ENCODE measurements at places on chromosomes 4 and X.

GRCh38 chr4:19850909-19851308, 400.8 kb upstream of the SLIT2 start:
- no peak for DNase-seq

DNA sequence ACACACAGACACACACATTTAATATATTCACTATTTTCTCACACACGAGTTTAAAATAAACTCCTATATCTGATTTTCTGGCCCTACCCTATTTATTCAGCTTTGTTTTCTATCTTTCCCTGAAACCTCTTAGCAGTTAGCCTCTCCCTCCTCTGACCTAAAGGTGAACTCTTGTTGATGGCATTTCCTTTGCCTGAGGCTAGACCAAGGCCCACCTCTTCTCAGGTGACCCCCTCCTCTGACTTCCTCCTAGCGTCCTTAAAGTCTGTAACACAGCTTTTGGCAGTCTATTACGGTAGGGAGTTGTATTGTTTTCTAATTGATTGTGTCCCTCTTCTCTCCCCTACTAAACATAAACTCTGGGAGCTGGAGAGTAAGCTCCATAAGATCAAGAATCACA, 1.7 kb upstream of the SRPX2 start:
- no peak for DNase-seq

- DNase-seq, result no peak
Observed at GRCh38 chr4:39568805-39569204, 41.6 kb upstream of the UGDH start.

DNA sequence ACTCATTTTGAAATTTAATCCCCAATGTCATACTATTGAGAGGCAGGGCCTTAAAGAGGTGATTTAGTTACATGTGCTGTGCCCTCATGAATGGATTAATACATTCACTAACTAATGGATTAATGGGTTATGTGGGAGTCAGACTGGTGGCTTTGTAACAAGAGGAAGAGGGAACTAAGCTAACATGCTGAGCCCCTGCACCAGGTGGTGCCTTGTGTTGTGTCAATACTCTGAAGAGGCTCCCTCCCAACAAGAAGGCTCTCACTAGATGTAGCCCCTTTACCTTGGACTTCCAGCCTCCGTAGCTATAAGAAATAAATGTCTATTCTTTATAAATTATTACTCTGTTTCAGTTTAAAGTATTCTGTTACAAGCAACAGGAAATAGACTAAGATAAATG, 411.9 kb upstream of the EMCN start:
- no peak for DNase-seq

DNA sequence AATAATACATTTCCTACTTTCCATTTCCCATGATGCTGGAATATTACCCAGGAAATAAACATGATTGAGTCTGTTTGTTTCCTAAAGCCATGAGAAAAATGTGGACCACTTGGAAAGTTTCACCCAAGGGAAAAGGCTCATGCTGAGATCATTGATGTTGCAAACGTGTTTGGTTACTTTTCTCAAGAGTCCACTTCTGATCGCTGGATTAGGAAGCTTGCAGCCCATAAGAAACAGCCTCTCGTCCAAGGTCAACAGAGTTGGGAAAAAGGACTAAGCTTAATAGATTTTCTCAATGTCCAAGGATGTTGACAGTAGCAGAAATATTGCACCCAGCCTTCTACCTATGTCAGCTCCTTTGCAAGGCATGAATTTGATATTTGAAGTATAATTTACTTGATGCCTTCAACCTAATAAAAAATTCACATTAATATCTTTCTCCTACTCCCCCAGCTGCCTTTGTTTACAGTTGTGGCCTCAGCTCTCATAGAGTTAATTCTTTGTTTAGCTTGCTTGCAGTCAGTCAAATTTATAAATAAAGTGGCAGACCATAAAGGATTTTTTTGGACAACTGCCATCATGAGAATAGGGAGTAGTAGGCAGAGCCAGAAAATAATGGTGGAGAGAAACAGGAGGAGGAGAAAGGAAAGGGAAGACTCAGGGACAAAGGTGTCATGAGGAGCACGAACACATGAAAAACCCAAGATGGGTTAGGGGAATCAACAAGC, 65.6 kb upstream of the BLTP1 start:
- no peak for DNase-seq

GRCh38 chr4:77219266-77219665, 62.3 kb downstream of the CCNG2 start:
- DNase-seq, result no peak

- DNase-seq, result peak; percentile 13
Observed at GRCh38 chr4:163895378-163896005, 401.0 kb downstream of the TMA16 start.

- DNase-seq, result peak; percentile 77
Observed at GRCh38 chr4:24657768-24658617, 73.6 kb upstream of the DHX15 start.

- DNase-seq, result no peak
Observed at GRCh38 chrX:21126661-21127060, 247.6 kb upstream of the CNKSR2 start.

- peak; percentile 23 for DNase-seq
Observed at GRCh38 chrX:4905576-4905975, 1192.1 kb upstream of the PRKX start.

DNA sequence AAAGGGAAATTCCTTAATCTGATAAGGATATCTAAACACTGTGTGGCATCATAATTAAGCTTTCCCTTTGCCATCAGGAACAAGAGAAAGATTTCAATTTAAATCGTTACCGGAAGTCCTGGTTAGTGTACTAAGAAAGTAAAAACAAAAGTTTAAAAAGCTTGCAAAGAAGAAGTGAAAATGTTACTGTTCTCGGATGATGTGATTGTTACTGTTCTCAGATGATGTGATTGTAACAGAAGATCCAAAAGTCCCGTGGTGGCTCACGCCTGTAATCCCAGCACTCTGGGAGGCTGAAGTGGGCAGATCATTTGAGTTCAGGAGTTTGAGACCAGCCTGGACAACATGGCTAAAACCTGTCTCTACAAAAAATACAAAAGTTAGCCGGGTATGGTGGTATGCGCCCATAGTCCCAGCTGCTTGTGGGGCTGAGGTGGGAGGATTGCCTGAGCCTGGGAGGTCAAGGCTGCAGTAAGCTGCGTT, 62.5 kb downstream of the RGS12 start:
- DNase-seq, result no peak

- DNase-seq, result no peak
Observed at GRCh38 chr4:7557456-7557855, 122.7 kb upstream of the PSAPL1 start.

DNA sequence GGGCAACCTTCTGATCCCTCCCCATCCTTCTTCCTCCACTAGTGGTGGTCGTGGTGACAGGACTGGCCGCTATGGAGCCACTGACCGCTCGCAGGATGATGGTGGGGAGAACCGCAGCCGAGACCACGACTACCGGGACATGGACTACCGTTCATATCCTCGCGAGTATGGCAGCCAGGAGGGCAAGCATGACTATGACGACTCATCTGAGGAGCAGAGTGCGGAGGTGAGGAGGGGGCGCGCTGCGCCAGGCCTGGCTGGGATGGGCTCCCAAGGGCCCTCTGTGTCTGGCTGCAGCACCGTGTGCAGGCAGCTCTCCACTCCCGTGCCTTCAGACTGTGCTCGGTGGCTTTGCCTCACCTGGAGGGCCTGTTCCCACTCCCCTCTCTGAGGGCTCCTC, 24.3 kb downstream of the RBM10 start:
- DNase-seq, result no peak

GRCh38 chrX:9003041-9003440, 30.9 kb downstream of the FAM9B start:
- DNase-seq, result no peak

DNA sequence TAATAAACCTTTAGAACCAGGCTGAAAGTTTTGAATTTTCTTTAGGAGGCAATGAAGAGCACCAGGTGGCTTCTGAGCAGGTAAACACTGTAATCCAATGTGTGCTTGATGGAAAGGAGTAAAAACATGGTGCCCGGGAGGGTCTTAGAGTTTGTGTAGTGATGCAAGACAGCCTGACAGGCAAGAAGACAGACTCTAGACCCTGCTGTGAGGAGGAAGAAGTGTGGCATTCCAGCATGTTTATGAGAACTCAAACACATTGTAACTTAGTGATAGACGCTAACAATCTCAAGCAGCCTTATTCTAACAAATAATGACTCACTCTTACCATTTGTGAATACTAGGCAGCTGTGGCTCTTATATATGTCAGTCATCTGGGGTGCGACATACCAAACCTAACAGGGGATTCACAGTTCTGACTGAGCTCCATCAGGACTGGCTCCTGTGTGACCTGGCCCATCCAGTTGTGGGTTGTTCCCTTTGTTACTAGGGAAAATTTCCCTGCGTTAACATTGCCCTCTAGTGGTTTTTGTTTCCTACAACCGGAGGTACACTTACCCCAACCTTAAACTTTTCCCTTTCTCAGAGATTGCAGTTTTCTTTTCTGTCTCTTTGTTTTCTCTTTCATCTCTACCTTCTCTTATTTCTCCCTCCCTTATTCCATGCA, 53.8 kb downstream of the VSIG4 start:
- peak; percentile 11 for DNase-seq

- DNase-seq, result no peak
Observed at GRCh38 chrX:39654183-39654925, 443.4 kb downstream of the BCOR start.

- no peak for DNase-seq
Observed at GRCh38 chr4:27524224-27524623, 663.6 kb downstream of the STIM2 start.

DNA sequence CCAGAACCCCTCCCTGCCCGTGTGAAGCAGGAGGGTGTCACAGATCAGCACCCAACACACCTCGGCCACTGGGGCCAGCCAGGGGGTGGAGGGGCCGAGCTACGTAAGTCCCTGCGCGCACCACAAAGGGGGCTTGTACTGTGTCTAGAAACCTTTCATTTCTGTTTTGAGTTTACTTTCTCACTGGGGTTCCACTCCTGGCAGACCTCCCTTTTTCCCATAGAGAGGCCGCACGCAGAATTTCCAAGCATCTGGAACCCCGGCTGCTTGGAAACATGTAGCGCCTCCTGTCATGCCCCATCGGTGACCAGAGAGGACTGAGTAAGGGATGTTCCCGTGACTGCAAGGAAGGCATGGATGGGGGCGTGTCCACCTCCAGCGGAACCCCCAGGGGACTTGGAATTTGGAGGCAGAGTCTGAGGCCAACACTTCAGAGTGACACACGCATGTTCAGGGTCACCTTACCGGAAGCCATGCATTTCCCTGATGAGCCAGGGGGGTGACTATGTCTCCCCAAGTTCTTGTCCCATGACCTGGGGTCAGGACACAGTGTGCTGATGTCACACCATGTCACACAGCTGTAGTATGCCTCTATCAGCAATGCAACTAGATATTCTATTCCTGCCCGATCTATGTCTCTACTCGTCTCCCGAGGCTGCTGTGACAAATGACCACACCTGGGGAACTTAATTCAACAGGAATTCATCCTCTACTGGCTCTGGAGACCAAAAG, 105.3 kb downstream of the DHRSX start:
- no peak for DNase-seq

DNA sequence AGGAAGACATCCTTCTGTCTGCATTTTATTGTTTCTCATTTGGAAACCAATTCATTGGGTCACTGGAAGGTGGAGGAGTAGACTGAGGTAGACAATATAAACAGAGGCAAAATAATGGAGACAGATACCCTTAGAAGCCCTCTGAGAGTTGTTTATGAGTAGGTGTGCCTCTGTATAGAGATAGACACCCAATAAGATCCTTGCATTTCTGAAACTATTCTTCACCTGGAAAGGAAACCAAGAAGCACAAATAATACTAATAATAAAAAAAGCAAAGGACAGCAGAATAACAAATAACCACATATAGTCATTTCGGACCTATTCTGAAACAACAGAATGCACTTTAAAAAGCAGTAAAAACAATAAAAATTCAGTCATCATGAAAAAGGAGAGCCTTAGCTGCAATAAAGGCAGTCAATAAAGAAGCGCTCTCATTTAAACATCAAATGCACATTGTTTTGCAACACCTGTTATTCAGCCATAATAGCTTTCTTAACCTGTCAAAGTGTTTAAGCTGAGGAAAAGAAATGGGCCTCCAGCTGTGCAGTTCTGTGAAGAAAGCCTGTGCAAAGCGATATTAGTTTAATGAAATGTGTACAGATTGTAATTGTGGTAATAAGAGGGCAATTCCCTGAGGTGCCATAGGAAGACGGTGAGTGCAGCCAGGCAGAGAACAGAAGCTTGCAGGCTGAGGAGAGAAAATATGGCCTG, 904.2 kb downstream of the STPG2 start:
- no peak for DNase-seq

DNA sequence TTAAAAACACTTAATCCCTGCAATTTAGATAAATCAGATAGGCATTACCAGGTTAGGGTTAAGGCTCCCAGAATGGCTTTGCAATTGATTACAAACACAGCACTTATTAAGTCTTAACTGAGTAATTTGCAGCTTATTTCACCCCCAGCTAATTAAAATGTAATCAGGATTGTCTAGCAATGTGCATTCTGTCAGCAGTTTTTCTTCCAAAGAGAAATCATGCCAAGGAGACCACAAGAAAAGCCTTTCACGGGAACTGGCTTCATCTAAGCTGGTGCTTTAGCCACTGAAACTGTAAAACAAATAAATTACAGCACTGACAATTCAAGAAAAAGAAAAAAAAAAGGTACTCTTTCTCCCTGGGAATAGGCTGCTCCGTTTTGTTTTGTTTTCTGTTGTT, 2.1 kb downstream of the ANOS1 start:
- no peak for DNase-seq

DNA sequence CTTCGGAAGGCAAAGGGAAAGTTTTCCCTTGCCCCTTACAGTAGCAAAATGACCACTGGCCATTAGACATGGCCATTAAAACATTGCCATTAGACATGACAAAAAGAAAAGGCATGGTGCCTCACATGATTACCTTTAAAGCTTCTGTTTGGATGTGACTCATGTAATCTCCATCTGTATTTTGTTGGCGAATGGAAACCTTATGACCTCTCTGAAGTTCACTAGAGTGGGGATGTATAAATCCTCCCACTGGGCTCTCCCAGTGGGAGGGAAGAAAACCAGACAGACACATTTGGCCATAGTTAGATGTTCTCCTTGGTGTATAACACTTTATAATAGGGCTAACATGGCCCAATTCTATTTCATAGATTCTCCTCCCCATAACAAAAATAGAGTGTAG, 152.6 kb downstream of the MAGEB17 start:
- DNase-seq, result no peak

DNA sequence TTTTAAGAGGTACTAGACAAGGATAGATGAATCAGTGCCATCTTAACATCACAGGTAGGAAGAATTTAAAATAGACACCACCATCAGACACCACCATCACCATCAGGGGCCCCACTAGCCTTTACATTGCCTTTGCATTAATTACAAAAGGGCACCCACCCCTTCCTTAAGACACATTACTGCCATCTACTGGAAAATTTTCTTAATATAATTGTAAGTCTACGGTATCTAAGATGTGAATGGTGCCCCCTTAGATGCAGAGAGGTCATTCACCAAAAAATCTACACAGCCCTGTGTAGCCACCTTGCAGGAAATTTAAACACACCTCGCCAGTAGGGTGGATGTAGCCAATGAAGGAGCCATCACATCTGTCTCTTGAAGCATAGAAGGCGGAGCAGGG, 184.1 kb downstream of the MID1IP1 start:
- peak; percentile 8 for DNase-seq

Measured in hematopoietic multipotent progenitor cell (in vitro differentiated cells).